AG04449 (cell line): ENCODE measurements at places on chromosomes 6 and 20.

DNA sequence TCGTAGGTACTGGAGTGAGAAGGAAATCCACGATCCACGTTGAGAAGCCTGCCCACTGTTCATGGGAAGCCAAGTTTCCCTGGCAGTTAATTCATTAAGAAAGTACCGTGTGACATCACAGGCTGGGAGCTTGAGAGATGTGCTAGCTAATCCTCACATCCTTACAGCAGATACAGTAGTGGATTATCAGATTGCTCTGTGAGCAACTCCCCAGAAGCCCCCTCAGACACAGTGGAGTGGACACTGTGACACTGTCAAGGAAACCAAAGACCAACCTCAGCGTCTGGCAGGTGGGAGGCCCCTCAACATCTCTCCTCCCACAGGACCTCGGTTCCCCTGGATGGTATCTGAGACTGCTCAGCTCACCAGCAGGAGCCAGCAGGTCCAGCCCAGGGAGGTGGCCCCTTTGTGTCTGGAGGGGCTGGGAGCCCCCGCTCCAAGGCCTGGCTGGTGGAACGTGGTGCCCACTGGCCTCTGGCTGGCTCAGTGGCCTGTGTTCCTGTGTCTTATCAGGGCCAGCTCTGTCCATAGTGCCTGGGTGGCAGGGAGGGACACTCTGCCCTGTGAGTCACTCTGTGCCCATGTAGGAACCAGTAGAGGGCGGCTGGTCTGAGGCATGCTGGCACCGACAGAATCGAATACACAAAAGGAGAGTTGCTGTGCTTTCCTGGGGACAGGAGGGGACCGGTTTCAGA, 7.2 kb downstream of the PYGB start:
- no peak for DNase-seq

- no peak for DNase-seq
These were observed 2.1 kb downstream of the UBE2J1 start for GRCh38 chr6:89350281-89350966.

DNA sequence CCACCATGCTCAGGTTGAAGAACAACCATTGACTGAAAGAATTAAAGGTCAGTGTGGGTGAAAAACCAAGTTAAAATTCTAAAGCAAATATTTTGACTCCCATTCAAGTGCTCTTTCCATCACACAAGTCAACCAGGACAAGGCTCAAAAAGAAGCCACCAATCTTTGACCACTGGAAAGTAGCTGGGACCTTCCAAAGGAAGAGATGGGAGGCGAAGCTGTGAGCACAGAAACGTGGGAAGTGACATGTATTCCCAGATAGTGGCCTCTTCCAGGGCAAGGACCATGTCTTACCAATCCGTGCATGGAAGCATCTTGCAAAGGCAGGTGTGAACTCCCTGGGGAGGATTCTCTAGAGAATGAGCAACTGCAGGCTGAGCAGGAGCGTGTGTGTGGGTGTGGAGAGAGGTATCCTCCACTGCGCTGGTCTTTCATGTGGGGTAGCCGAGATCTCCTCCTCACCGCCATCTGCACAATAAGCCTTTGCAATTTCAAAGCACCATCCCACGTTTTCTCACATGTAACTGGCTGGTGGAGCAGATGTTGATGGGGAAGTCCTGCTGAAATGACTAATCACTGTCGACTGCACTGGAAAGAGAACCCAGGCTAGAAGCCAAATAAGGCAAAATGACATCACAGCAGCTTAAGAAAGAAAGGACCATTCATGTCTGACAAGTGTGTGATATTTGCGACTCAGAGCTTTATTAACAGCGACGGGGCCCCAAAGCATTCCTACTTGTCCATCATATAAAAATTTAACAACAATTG, 189.4 kb upstream of the RREB1 start:
- DNase-seq = no peak

GRCh38 chr6:109877028-109878004, 100.8 kb upstream of the GPR6 start:
- no peak for DNase-seq

DNA sequence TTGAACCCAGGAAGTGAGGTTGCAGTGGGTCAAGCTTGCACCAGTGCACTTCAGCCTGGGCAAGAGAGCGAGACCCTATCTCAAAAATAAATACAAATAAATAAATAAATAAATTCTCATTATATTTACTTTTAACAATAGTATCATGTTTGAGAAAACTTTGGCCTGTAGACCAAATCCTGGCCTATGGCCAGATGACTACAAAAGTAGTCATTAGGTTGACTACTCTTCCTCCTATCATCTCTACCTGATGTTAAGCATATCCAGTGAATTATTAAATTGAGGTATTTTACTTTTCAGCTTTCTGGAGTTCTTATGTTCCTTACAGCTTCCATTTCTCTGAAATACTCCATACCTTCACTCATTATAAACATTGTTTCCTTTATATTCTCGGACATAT, 280.6 kb downstream of the LAMA2 start:
- DNase-seq = no peak

GRCh38 chr6:65816991-65817390, 110.0 kb upstream of the EYS start:
- DNase-seq = no peak

DNA sequence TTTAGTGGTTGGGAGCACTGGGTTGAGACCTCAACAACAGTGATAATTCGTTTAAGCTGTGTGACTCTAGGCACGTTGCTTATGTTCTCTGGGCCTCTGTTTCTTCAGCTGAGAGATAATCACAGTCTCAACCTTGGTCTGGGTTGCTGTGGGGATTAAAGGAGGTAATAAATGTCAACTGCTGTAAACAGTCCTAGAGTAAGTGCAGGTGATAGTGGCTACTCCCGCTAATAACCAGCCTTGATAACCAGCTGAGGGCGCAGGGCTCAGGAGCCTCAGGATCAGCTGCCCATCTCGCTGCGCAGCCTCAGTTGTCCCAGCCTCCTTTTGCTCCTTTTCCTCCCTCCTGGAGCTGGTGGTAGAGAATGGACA, 58.0 kb downstream of the JARID2 start:
- no peak for DNase-seq

DNA sequence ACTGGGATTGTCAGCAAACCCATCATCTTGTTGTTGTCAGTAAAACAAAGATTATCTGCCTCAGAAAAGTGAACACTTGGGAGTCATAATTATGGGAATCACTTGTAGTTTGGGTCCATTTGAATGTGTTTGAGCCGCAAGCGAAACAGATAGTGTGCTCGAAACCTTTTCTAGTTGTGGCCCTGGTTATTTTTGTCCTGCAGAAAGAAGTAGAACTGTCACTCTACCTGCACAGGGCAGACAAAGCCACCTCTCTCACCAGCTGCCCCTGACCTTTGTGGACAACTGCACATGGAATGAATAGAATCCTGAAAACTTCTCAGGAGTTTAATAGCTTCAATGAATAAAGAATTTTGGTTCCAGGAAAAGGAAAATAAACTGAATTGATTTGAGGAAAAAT, 156.1 kb upstream of the CHD6 start:
- no peak for DNase-seq

DNA sequence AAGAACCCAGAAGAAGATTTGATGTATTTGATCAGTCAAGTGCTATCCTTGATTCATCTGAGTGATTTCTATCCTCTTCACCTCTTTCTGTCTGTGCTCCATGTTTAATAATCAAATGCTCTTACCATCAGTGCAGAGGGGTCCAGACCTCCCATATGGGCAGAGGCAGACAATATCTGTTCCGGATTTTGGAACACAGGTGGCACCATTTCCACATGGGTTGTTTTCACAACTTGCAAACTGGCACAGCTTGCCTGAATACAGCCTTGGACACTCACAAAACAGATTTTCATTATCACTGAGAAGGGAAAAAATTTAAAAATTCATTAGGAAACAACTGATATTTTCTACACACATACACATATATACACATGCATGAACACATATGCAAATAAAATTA, 228.5 kb downstream of the PHF3 start:
- DNase-seq = no peak

DNA sequence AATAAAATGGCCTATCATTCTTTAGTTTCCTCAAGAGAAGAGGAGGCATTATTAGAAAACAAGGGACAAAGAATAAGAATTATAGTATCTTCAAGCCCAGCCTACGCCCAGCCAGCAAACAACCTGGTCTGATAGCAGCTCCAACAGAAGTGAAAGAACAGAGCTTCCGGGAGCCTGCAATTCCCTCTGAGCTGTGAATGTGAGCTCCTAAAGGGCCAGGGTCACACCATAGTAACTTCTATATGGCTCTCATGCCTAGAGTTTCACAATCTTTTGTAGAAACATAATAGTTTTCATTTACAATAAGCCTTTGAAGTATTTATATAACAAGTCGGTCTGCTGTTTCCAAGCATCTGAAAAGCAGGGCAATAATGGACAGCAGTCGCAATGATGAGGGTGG, 116.5 kb downstream of the SMLR1 start:
- no peak for DNase-seq

DNA sequence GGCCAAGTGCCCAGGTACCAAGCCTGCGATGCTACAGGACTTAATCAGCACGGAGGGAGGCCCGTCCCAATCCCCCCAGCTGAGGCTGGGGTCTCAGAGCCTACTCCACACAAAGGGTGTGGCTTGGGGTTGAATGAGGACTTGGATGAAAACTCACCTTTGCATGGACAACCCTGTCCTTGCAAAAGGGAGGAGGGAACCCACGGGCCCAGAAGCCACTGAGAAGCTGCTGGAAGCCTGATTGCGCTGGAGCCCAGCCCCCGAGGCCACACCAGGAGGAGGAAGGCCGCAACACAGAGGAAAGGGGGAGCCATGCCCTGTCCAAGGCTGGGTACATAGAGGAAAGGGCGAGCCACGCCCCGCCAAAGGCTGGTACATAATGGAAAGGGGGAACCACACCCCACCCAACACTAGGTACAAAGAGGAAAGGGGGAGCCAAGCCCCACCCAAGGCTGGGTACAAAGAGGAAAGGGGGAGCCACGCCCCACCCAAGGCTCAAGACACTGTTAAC, 158.8 kb downstream of the DLL1 start:
- no peak for DNase-seq

- no peak for DNase-seq
These were observed 110.0 kb downstream of the QRSL1 start for GRCh38 chr6:106739387-106739786.

DNA sequence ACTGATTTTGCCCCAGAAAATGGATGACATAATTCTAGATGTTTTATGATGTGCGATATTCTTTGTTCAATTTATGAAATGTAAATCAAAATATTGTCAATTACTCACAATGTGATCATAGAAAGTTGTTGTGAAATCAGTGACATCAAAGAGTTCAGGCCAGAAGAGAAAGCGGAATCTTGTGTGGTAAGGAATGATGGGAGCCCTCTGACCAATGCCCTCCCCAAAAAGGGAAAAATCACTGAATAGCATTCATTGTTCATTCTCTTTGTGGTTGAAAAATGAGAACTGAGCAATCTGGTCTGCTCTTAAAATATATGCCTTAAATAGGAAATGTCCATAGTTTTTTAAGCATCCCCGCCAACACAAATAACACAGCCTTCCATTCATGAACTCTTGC, 247.1 kb upstream of the GRIK2 start:
- DNase-seq = no peak

DNA sequence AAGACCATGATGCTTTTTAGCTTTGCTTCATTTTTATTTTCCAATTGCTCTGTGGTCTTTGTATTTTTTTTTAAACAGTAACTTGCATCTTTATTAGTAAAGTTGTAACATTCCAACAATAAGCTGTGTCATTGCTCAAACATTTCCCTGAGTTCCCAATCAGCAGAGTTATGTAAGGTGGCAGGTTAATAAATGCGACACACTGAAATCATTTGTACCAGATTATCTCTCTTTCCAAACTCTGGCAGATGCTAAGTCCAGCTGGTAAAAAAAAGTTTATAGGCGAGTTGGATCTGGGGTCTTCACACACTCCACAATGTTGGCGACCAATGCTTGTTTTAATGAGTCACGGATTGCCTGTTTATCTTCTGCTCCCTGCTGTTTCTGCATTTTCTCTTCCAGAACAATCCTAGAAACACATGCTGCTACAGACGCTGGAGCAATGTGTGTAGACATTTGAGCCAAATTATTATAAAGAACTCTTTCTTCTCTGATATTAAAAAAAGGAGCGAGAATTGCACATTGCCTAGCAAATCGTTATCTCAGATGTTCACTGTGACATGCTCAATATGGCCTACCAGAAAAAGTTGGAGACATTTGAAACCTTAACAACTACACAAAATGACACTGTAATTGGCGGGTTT, 113.6 kb upstream of the IFNGR1 start:
- no peak for DNase-seq

DNA sequence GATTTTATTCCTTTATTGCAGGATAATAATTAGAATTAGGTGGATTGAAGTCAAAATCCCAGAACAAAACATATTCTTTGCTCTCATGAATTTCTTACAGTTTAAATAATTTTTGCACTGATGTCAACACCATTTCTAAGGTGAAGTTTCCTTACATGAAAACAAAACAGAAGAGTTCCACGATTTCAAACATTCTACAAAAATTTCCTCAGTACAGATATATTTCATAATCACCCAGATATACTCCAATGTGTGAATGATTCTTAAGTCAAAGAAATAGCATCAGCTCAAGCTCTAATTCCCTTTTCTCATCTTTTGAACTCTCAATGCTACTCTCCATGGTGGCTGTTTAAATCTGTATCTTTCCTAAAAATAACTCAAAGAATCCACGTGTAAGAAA, 39.5 kb upstream of the THBS2 start:
- no peak for DNase-seq

- DNase-seq = no peak
These were observed 32.1 kb downstream of the BICRAL start for GRCh38 chr6:42813906-42814444.

DNA sequence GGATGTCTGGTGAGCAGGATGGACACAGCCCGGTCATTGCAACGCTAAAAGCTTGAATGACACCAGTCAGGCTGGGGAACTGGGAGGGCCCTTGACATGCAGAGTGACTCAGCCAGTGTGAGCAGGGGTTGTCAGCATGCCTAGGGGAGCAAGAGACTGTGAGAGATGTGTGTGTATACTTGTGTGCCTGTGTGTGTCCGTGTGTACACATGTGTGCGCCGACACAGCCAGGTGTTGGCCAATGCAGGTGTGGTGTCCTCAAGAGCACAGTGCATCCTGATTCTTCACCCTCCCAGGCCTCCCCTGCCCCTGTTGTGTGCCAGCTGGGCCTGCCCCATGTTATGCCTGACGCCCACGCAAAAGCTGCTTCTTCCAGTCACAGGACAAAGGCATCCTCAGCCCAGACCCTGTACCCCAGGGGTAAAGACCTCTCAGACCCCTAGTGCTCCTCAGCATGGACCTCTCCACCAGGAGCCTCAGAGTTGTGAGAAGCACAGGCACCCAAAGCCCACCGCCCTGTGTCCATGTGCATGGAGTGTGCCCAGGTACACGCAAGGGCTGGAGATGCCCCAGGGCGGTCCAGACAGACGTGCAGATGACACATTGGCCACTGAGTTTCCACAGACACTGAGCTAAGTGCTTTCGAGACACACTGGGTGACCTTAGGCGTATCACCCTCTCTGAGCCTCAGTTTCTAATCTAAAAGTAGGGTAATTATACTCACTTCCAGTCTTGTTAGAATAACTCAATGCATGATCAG, 16.6 kb downstream of the NRSN2 start:
- no peak for DNase-seq
